ENCODE measurements at places on chromosomes 2 and 18. TPM values are rescaled to one million over a fixed set of nuclear protein-coding genes. Genes with fewer than 3 reads are reported as not detected.

Gene MBP
- 111 TPM for total RNA-seq

DNA sequence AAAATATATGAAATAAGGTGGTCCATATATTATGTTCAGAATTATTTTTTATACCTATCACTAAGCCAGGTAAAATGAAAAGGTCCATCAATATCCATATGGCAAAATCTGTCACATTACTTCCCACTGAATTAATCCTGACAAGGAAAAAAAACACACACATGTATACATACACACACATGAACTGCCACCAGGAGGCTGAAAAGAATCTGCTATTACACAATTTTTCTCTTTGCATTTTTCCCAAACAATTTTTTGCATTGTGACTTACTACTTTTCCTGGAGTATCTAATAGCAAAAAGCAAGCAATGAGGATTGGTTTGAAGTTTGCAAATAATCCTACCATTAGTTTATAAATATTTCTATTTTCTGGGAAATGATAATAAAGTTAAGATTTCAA lies 128.2 kb upstream of the CD226 start:
- H3K4me3 ChIP-seq = no peak overlapping the region
- DNase-seq = no peak
- no peaks in the 10 kb centered on the region for H3K4me1 ChIP-seq

Gene ZEB2
- 3.3 TPM for total RNA-seq

GRCh38 chr2:144508172-144508851 lies 11.6 kb downstream of the ZEB2 start:
- H3K36me3 ChIP-seq = no peaks in the 10 kb centered on the region
- no peak for DNase-seq
- peaks cover 58% of the 10 kb centered on the region for H3K27me3 ChIP-seq

GRCh38 chr2:80248146-80248545 lies 56.4 kb downstream of the LRRTM1 start:
- no peaks in the 10 kb centered on the region for H3K4me1 ChIP-seq
- no peak for DNase-seq
- H3K27ac ChIP-seq = no peak overlapping the region
- no peaks in the 10 kb centered on the region for H3K27me3 ChIP-seq

- no peak overlapping the region for H3K27ac ChIP-seq
- H3K36me3 ChIP-seq = no peaks in the 10 kb centered on the region
- H3K27me3 ChIP-seq = no peaks in the 10 kb centered on the region
- no peak for DNase-seq
These were observed 1225.4 kb upstream of the LRRTM1 start for GRCh38 chr2:81529944-81530343.

Gene INSIG2
- total RNA-seq = 25.4 TPM

Gene RBM43
- total RNA-seq = 6.9 TPM

DNA sequence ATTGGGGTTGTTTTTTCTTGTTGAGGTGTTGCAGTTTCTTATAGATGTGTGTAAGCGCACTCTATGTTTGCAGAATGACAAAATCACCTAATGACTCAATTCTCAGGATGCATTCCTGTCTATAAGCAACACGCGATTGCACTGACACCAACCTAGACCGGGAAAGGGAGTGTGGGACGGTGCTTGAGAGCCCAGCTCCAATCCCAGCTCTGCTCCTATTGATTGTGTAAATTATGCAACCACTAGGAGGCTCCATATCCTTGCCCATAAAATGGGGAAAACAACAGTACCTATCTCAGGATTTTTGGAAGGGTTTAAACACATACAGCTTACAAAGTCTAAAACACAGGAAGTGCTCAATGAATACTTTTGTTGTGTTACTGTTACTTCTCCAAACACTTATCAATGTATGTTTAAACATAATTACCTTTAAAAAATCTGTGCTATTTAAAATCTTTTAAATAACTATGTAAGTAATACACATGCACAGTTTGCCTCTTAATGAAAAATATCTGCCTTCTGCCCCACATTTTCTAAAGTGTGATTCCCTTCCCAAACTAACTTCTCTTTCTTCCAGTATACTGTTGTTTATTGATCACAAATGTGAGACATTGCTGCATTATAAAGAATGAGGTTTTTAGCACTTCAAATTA lies 132.5 kb downstream of the SPHKAP start:
- H3K36me3 ChIP-seq = no peaks in the 10 kb centered on the region
- H3K27ac ChIP-seq = no peak overlapping the region
- no peaks in the 10 kb centered on the region for H3K27me3 ChIP-seq
- DNase-seq = no peak

DNA sequence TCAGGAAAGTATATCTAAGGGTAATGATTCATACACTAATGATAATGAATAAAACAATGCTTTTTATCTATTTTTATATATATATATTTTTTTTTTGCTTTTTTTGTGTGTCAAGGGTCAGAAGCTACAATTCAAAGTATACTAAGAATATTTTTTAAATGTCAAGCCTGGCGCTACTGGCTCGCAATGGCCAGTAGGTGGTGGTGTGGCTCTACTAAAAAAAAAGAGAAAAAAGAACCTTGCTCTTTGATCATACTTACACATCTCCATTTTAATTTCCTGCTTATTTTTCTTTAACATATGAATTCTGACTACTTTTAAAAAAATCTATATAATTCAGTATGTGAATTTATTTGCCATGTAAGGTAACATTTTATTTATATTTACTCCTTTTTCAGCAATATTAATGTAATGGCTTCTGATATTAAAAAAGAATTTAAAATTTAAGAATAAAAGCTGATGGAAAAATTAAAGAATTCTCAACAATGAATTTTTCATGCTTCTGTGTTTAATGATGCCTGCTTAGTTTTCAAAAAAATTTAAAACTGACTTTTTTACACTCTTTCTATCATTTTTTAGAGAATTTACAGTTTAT lies 232.9 kb downstream of the GULP1 start:
- H3K4me1 ChIP-seq = no peaks in the 10 kb centered on the region
- peak; percentile 10 for DNase-seq
- no peaks in the 10 kb centered on the region for H3K36me3 ChIP-seq
- no peaks in the 10 kb centered on the region for H3K27me3 ChIP-seq
- no peak overlapping the region for H3K27ac ChIP-seq

DNA sequence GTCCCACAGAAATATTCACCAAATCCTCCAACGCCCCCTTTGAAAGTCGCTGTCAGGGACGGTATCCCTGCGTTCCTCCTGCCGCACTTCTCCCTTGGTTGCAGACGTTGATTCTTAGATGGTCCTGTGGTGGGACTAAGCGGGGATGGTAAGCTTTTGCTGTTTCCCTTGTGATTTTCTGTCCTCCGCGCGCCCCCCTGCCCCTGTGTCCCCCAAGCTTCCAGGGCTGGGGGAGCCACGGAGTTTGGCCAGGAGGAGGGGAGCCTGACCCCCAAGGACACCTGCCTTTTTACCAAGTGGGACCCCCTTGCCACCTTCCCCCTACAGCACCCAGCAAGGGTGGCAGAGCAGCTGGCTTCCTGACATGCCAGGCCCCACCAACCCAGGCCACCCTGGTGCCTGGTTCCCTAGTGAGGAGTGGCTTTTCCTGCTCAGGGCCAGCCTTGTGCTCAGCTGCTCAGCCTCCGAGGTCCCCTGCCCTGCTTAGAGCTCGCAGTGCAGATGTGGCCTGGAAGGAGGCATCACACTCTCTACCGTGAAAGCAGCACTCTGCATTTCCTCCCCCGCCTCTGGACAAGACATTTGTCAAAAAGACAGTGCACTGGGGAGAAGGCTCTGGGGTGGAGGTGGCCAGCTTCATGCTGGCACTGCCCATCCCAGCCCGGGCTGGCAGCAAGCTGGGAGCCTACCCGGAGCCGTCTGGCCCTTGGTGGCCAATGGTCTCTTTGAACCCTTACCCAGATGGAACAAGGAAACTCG lies 49.4 kb downstream of the TWIST2 start:
- H3K27me3 ChIP-seq = no peaks in the 10 kb centered on the region
- no peaks in the 10 kb centered on the region for H3K36me3 ChIP-seq
- DNase-seq = no peak
- H3K4me1 ChIP-seq = no peaks in the 10 kb centered on the region
- no peak overlapping the region for H3K4me3 ChIP-seq

- H3K27ac ChIP-seq = no peak overlapping the region
- no peaks in the 10 kb centered on the region for H3K36me3 ChIP-seq
- no peak for DNase-seq
- peaks cover 18% of the 10 kb centered on the region for H3K27me3 ChIP-seq
- no peaks in the 10 kb centered on the region for H3K4me1 ChIP-seq
These were observed 535.8 kb upstream of the POU3F3 start for GRCh38 chr2:104318001-104318665.

Gene REG3A
- not detected for total RNA-seq

DNA sequence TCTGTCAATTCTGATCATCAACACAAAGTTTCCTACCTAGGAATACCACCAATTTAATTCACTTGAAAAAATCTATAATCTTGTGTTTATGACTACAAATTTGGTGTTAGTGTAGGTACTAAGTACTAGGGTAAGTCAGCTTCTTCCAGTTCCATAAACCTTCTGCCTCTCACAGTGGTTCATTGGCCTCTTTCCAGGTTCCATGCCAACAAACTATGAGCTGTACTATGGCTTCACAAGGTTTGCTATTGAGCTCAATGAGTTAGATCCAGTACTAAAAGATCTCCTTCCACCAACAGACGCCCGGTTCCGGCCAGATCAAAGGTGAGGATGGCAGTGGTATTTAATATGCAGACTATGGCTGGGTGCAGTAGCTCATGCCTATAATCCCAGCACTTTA lies 58.8 kb downstream of the PRKRA start:
- peaks cover 20% of the 10 kb centered on the region for H3K27me3 ChIP-seq
- no peak overlapping the region for H3K27ac ChIP-seq
- H3K4me1 ChIP-seq = peaks cover 7% of the 10 kb centered on the region
- no peak overlapping the region for H3K4me3 ChIP-seq
- DNase-seq = no peak

GRCh38 chr18:32724071-32724749 lies 48.6 kb downstream of the KLHL14 start:
- H3K27ac ChIP-seq = no peak overlapping the region
- DNase-seq = no peak

Gene UNC80
- total RNA-seq = not detected

Gene GAD1
- total RNA-seq = 1.7 TPM

DNA sequence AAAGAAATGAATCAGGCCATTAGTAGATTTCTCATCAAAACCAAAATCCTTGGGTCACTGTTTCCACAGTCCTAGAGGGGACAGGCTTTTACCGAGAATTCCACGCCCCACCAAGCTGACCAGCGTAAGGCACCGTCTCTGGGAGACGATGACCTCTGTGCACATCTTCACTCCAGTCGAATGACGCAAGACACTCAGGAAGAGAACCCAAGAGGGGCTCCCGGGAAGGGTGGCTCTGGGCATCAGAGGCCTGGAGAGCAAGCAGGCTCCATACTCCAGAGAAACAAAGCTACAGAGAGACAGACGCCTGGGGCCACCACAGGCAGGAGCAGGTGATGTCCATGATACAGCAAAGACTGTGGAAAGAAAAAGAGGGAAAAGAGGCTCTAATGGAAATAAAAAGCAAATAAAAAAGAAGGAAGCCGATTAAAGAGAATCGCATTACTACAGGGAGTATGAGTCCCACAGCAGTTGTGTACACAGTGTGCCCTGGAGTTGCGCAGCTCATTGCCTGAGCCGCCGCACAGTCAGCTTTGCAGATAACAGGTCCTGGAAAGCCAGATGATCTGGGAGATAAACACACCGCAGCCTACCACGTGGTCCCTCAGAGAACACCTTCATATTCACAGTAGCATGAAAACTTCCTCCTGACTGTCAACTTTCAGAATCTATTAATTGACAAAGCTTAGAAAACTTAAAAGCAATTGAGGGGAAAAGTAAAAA lies 572.7 kb upstream of the SALL3 start:
- no peaks in the 10 kb centered on the region for H3K36me3 ChIP-seq
- H3K27me3 ChIP-seq = peaks cover 8% of the 10 kb centered on the region
- H3K27ac ChIP-seq = no peak overlapping the region
- no peak overlapping the region for H3K4me3 ChIP-seq

GRCh38 chr18:8562070-8562469 lies 47.2 kb upstream of the RAB12 start:
- H3K27ac ChIP-seq = no peak overlapping the region
- H3K4me3 ChIP-seq = no peak overlapping the region
- no peak for DNase-seq
- no peaks in the 10 kb centered on the region for H3K36me3 ChIP-seq
- H3K4me1 ChIP-seq = no peaks in the 10 kb centered on the region

Gene PTCD3
- 162 TPM for total RNA-seq

DNA sequence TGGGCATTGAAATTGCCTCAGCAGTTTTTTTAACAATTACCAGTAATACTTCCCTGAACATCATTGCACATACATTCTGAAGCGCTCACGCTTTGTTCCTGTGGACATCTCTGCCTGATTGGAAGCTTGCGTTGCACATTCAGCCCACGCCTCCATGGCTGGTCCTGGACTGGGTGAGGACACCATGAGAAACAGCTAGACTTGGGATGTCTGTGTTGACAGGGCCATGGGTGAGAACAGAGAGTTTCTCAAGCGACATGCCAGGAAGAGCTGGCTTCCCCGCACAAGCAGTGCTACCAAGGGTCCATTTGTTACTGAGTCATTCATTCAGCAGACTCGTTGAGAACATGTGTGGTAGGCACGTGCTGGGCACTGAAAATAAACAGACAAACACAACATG lies 166.3 kb downstream of the GBX2 start:
- H3K27ac ChIP-seq = no peak overlapping the region
- H3K4me3 ChIP-seq = no peak overlapping the region
- no peaks in the 10 kb centered on the region for H3K4me1 ChIP-seq
- DNase-seq = no peak
- peaks cover 5% of the 10 kb centered on the region for H3K27me3 ChIP-seq
- no peaks in the 10 kb centered on the region for H3K36me3 ChIP-seq

Gene PSMA8
- 1.2 TPM for total RNA-seq

DNA sequence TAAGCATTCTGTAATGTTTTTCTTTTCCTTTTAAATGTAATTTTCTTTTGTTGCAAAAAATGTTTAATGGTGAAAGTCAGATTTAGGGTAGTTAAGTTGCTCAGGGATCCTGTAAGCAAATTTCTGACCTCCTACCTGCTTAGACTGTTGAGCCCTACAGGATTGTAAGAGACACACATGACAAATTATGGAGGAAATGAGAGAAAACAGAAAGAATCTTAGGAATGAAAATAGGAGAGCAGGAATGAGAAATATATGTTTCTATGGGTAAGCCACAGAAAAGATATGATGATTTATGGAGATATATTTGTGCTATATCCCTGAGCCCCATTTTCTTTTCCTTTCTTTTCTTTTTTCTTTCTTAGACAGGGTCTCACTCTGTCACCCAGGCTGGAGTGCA lies 28.3 kb downstream of the CYBRD1 start:
- DNase-seq = no peak
- H3K36me3 ChIP-seq = no peaks in the 10 kb centered on the region
- H3K4me3 ChIP-seq = no peak overlapping the region
- H3K27ac ChIP-seq = no peak overlapping the region
- H3K4me1 ChIP-seq = peaks cover 4% of the 10 kb centered on the region
- H3K27me3 ChIP-seq = peaks cover 16% of the 10 kb centered on the region

- H3K27ac ChIP-seq = no peak overlapping the region
- peaks cover 8% of the 10 kb centered on the region for H3K4me1 ChIP-seq
- no peak for DNase-seq
- no peak overlapping the region for H3K4me3 ChIP-seq
- H3K36me3 ChIP-seq = no peaks in the 10 kb centered on the region
These were observed 30.1 kb downstream of the HRH4 start for GRCh38 chr18:24490539-24490938.

Gene SSB
- total RNA-seq = 87.4 TPM

All from activated CD4-positive, alpha-beta T cell treated with anti-CD3 and anti-CD28 coated beads, Interleukin-2, amount 10 ng/mL, durations not matched to agents 7 days and 5 days (primary cell).